G401 (cell line): ENCODE measurements at places on chromosomes 2 and 18. TPM values are rescaled to one million over a fixed set of nuclear protein-coding genes. Genes with fewer than 3 reads are reported as not detected.

The DSG4 gene
- not detected in 2 replicates for total RNA-seq

The EFR3B gene
- 0.18 and 0.37 TPM in 2 replicates for total RNA-seq

The ADGRF3 gene
- 0.47 TPM in 1 of 2 replicates, not detected in the other for total RNA-seq

The SATB2 gene
- total RNA-seq: not detected in 2 replicates

The UGT1A10 gene
- not detected in 2 replicates for total RNA-seq

The CRYGD gene
- total RNA-seq: not detected in 2 replicates

The GPR55 gene
- not detected in 2 replicates for total RNA-seq

GRCh38 chr2:121362774-121363173, 77.8 kb upstream of the TFCP2L1 start:
- peak; percentile 38 for DNase-seq

DNA sequence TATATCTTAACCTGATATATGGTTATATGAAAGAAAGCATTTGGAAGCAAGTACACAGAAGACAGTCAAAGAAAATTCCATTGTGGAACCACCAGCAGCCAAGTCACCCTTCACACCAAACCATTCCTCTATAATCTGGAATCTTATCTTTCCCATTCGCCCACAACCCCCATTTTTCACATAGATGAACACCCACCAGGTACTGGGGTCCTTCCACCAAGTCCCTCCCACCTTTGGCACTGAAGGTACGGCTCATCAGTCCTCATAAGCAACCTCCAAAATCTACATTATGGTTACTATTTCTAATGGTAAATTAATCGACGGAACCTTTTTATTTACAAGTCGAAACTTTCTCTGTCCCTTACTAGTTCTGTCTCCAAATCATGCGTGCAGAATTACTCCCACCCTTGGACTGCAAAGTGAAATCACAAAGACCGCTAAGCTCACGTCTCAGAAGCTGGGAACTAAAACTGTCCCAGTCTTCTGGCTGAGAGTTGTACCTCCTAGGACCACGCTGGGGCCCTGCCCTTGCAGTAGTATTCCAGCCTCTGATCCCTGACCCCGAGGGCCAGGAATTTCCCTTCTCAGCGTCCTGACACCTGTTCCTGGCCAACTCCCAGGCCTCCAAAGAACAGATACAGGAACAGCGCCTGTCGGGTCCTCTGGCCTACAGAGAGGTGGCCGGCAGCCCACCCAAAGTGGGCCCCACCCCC, 702 bp downstream of the OLA1 start:
- DNase-seq: no peak

DNA sequence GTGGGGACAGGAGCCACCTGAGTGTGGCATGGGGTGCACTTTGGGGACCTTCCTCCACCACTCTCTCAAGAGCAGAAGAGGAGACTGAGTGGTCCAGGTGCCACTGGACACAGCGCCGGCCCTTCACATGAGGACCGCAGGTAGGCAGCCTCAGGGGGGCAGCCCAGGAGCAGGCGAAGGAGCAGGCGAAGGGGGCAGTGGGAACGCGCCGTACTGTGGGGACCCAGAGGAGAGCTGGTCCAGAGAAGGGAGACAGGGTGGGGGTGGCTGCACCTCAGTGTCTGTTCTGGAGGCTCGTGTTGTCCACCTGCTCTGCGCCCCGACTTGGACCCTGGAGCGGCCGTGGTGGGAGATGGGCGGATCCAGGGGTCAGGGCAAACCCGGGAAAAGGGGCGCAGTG, 55.0 kb downstream of the AQP12A start:
- DNase-seq: no peak

- no peak for DNase-seq
These were observed 180.4 kb downstream of the FAM124B start for GRCh38 chr2:224221455-224221913.

DNA sequence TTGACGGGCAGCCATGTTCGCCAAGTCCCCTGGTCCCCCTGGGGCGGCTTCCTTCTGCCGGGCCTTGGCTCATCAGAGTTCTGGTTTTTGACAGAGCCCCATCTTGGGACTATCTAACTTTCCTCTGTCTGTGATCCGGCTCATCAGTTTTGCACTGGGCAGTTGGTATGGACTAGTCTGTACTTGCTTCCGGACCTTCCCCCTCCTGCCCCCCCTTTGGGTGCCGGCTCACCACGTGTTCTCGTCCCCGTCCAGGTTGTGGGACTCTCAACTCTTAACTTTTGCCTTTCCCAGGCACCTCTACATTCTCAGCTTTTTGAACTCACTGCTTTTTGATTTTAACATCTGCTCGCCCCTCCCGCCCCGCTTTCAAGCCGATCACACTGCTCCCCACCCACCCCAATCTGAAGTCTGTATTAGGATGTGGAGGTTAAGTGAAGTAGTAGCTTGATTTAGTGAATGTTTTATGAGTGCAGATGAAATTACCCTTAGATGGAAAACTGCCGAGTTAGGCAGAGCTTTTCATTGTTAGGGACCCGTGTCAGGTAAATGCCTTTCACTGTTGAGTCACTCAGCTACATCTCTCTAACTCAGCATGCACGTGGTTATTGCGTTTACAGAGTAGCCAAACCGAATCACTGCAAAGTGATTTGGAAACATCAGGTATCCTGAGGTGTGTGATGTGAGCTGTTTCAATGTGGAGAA, 874 bp downstream of the WDR43 start:
- no peak for DNase-seq

DNA sequence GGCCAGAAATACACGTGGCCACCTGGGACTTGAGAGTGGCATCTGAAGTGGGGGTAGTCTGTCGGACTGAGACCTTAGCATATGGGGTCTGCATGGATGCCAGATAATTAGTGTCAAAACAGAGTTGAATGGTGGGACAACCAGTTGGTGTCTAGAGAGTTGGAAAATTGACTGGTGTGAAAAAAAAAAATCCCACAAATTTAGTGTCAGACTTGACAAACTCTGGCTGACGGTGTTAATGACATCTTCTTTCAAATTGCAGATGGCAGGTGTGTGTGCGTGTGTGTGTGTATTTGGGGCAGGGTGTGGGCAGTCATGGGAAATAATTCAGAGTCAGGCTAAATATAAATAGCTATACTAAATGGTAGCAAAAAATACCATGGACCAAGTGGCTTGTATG, 365.4 kb upstream of the RGPD4 start:
- no peak for DNase-seq

DNA sequence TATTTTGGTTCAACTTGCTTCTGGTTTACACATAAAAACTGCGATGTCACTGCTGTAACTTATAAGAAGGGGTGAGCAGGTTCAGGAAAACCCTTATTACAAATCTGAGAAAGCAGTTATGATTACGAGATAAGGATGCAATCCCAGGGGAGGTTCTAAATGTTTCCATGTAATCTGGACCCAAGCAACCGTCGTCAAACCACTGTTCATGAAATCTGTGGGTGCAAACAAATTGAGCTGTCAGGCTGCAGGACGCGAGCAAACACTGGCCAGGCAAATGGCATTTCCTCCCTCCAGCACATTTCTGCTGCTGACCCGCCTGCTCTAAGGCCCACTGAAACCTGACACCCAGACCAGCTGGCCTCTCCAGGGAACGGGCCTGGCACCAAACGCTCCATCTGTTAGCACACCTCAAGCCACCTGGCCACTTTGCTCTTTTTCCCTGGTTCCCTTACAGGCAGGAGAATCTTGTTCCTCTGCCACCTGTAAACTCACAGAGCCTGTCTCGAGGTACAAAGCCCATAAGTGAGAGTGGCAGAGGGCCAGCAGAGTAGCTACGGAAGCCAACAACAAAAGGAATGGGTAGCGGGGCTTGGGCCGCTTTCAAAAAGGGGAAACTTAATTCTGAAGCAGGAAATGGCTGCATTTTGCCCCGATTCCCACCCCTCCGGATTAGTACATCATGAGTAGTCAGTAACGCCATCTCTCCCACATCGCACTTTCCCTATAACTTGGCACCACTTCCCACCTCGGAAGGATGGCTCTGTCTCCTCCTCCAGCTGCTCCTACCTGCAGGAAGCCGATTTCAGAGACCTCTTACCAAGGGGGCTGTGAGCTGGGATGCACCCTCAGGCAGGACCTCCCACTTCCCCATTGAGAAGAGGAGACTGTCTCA, 26.5 kb downstream of the CRACDL start:
- peak; percentile 98 for DNase-seq

DNA sequence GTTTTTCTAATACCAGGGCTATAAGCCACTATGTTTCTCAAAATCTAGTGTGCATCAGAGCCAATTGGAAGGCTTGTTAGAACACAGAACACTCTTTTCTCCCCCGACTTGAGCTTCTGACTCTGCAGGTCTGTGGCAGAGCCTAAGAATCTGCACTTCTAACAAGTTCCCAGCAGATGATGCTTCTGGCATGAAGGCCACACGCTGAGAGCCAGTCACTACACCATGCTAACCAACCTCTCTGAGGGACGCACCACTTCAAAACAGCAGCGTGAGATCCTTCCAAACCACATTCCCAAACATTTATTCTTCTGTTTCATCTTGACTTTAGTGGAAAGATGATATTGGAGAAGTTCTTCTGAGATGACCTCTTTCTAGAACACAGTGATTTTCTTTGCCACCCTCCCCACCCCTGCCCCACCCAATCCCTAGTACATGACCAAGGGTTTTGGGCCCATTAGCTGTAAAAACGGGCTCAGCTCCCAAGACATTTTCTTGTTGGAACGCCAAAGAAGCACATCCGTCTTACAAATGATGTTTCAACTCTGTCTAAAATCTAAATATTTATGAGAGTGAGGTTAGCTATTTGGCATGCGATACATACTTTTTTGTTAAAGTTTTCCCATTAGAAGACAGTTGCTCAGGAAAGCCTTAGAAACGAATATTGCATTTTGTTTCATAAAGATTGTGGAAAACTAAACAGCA, 391.9 kb downstream of the TMEM182 start:
- no peak for DNase-seq

DNA sequence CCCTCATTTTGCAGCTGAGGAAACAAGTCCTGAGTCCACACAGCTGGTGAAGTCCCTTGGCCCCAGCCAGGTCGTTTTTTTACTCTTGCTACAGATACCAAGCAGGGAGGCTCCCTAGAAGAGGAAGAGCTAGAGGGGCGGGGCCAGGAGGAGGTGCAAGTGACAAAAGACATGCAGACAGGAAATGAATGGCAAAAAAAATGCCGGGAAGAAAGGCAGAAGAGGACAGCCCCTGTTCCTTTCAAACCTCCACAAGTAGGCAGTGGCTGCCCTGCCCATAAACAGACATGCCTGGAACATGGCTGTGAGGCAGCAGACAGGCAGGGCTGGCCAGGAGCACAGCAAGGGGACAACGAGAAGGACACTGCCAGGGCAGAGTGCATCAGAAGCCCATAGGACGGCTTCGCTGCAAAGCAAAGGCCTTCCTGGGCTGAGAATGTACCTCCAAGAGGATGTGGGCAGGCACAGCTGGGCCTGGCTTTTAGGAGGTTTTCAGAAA, 108.7 kb downstream of the ZBTB7C start:
- no peak for DNase-seq

DNA sequence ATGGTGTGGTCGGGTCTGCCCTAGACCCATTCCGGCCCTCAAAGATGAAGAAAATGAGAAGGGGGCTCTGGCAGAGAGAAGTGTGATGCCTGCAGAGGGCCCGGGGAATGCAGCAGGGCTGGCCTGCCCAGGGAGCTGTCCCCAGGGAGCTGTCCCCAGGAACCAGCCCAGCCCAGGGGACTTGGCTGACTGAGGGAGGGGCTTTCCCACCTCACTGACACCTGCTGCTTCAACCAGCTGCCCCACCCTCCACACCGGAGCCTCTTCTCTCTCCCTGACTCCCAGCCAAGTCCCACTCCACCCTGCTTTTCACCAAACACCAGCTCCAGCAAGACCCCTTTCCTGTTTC, 111.2 kb downstream of the STPG4 start:
- DNase-seq: no peak

GRCh38 chr2:6168485-6168884, 476.3 kb downstream of the SOX11 start:
- DNase-seq: no peak

DNA sequence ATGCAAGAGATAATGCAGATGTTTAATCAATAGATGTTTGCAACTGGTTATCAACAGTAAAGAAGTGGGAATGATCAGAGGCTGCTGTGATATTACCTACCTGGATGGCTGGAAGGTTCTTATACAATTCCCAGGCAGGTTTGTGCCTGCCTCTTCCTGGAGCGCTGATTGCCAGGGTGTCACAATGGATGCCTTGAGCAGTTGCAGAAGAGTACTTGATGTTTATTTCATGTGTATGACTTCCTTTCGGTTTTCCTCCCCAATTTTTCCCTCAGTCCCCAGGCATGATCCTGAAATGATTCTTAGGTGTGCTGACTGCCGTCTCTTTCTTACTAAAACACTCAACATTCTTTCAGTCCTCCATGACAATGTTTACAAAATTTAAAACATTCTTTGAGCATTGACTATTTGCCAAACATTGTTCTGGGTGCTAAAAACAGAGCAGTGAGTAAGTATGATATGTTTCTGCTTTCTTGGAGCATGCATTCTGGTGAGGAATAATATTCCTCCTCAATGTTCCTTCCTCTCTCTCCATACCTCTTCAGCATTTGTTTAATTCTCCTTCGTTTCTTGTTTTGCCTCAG, 416.6 kb upstream of the TRIB2 start:
- no peak for DNase-seq
